ENCODE measurements at places on chromosomes 7 and 10. TPM values are rescaled to one million over a fixed set of nuclear protein-coding genes. Genes with fewer than 3 reads are reported as not detected.

- no peaks in the 10 kb centered on the region for H3K27me3 ChIP-seq
- no peak overlapping the region for H3K27ac ChIP-seq
- no peak for DNase-seq
- no peak overlapping the region for H3K4me3 ChIP-seq
- H3K36me3 ChIP-seq = no peaks in the 10 kb centered on the region
Observed at GRCh38 chr7:141043616-141044015, 28.9 kb upstream of the MRPS33 start.

- no peaks in the 10 kb centered on the region for H3K4me1 ChIP-seq
- no peak overlapping the region for H3K4me3 ChIP-seq
- H3K27me3 ChIP-seq = peaks cover 5% of the 10 kb centered on the region
- no peak overlapping the region for H3K27ac ChIP-seq
- H3K36me3 ChIP-seq = no peaks in the 10 kb centered on the region
Observed at GRCh38 chr7:151383638-151384351, 26.0 kb downstream of the WDR86 start.

GRCh38 chr7:140196361-140197217, 19.8 kb upstream of the KDM7A start:
- H3K4me1 ChIP-seq = no peaks in the 10 kb centered on the region
- no peak overlapping the region for H3K4me3 ChIP-seq
- H3K27ac ChIP-seq = no peak overlapping the region
- no peaks in the 10 kb centered on the region for H3K27me3 ChIP-seq

SPDYE9 gene
- polyA plus RNA-seq = not detected

All from lung (tissue), 17 donors.